ENCODE measurements at places on chromosomes 1 and 21.

DNA sequence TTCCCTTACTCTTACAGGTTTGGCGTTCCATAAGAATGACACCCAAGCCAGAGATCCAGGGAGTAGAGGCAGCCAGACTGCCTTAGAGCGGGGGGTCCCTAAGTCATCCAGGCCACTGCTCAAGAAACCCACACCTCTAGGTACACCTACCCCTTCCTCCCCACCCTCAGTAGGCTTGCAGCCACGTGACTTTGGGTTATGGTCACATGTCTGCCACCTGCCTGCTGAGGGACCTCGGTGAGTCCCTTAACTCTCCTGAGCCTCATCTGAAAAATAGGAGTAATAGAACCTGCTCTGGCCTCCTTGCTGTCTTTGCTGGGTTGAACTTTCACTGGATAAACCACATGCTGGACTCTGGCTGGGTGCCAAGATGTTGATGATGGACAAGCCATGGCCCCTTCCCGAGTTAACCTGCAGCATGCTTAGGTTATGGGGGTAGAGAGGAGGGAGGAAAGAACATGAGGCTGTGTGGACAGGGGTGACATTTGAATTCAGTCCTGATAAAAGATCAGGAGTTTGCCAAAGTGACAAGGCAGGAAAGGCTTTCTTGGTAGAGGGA, 4.5 kb downstream of the RPS6KA1 start:
- no peak for DNase-seq

- no peak for DNase-seq
Observed at GRCh38 chr1:119797162-119797561, 14.1 kb downstream of the REG4 start.

- DNase-seq: no peak
Observed at GRCh38 chr1:176501599-176501998, 38.6 kb downstream of the PAPPA2 start.

GRCh38 chr1:90821152-90821787, 104.2 kb upstream of the BARHL2 start:
- DNase-seq: no peak

DNA sequence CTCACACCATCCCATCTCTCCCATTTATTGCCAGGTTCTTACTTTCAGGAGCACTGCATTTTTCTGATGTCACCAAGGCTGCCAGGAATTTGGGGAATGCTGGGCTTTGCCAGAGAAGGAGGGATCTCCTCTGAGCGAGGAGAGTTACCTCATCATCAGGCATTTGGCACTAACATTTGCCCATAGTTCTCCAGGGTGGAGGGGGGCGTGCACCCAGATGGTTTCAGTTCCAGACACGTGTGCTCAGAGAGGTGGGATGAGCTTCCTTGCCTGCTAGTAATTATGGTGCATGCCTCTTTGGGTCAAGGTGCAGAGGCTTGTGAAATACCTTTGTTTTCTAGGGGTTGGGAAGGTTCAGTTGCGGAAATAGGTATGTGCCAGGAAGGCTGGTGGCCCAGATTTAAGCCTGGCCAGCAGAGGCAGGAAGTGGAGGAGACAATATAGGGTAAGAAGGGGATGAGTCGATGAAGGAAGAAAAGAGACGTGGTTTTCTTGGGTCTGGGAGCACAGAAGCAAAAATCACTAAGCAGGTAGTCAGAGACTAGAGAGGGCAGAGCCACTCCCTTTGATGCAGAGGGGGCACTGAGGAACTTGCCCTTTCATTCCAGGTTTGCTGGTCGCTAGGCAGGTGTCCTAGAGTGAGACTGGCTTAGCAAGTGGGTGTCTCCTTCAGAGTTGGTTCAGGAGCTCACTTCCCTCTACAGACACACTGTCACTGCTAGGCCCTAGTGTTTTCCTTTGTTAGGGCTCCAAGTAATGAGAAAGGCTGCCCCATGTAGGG, 7.2 kb downstream of the TUFT1 start:
- no peak for DNase-seq

GRCh38 chr1:20057886-20058420, 12.0 kb upstream of the PLA2G5 start:
- DNase-seq: no peak

- DNase-seq: no peak
Observed at GRCh38 chr1:209344156-209344555, 239.4 kb upstream of the CAMK1G start.

DNA sequence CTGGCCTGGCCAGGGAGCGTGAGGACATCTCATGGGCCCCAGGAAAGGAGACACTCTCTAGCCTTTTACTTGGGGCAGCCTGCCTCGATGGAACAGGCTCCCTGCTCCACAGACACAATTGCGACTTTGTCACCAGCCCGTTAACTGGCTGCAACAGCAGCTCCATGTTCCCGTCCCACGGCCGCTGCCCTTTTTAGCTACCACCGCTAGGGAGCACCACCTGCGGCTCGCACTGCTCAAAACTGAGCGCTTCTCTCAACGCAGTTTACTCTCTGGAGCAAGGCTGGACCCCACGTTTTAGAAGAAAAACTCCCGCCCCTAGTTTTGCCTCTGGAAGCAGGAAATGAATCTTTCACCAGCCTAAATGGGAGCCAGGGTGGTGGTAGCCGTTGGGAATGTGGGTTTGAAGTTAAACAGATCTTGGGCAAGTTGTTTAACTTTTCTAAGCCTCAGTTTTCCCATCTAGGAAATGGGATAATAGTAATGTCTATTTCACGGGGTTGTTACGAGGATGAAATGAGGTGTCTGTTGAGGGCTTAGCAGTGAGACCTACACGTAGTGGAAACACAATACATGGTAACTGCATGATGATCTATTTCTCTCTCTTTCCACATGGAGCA, 3.5 kb upstream of the LRRC38 start:
- peak; percentile 44 for DNase-seq

DNA sequence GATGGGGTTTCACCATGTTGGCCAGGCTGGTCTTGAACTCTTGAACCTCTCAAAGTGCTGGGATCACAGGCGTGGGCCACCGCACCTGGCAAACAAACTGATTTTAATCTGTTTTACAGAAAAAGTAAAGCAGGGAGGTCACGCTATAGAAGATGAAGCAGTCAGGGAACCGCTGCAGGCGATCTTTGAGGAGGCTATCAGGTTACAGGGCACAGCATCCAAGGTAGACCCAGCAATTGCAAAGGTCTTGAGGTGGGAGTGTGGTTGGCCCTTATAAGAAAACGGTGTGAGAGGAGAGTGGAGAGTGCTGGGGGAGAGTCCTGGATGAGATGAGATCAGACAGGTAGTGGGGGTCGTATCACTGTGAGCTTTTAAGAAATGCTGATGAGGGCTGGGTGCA, 2.6 kb upstream of the TMCO4 start:
- DNase-seq: no peak

DNA sequence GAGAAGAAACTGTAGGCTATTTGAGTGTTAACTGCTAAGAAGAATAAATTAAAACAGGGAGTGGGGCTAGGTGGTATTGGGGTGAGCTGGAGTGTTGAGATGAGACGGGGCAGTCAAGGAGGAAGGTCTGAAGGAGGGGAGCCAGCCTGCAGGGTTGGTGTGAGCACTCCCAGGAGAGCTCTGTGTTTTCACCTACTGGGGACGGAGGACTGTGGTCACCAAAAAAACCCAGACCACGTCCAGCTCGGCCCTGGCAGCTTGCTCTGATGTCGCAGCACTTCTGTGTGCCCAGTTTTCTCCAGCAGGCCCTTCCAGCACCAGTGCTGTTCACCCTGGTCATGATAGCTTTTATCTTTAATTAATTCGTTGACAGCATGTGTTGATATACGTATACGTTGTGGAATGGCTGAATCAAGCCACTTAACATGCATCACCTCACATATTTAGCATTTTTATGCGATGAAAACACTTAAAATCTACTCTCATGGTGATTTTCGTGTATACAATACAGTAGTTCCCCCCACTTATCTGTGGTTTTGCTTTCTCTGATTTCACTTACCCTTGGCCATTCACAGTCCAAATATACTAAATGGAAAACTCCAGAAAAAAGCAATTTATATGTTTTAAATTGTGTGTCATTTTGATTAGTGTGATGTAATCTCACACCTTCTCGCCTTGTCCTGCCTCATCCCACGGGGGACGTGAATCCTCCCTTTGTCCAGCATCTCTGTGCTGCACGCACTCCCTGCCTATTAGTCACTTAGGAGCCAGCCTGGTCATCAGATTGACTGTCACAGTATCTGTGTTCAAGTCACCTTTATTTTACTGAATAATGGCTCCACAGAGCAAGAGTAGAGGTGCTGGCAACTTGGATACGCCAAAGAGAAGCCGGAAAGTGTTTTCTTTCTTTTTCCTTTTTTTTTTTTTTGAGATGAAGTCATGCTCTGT, 12.3 kb downstream of the FAM3B start:
- DNase-seq: no peak

DNA sequence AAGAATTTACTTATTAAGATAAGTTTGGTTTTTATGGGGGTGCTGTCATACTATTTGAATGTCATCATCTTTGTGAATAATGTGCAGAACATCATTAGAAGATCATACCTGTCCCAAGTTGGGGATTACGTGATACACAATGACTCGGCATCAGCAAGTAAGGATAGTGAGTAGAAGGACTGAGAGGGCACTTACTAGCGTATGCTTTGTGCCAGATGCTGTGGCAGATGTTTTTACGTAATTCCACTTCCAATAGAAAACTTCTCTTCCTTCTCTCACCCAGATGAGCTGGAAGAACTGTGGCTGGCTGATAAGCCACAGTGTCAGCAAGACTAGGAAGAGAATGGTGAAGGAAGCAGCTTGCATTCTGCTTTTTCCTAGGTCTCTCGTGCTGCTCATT, 28.1 kb upstream of the TGFB2 start:
- DNase-seq: no peak

GRCh38 chr1:92411511-92411910, 75.2 kb downstream of the GFI1 start:
- DNase-seq: no peak

DNA sequence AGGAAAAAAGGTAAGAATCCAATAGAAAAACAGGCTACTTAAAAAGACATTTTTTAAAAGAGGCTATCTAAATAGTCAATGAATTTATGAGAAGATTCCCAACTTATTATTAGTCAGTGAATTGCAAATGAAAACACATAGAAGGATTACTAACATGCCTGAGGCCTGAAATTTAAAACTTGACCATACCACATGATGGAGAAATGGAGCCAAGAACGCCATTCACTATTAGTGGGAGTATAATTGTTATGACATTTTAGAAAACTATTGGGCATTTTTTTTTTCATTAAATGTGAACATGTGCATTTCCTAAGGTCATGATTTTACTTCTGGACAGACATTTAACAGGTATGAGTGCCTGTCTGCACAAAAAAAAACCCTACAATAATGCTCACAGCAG, 24.8 kb upstream of the OR2B11 start:
- DNase-seq: no peak

DNA sequence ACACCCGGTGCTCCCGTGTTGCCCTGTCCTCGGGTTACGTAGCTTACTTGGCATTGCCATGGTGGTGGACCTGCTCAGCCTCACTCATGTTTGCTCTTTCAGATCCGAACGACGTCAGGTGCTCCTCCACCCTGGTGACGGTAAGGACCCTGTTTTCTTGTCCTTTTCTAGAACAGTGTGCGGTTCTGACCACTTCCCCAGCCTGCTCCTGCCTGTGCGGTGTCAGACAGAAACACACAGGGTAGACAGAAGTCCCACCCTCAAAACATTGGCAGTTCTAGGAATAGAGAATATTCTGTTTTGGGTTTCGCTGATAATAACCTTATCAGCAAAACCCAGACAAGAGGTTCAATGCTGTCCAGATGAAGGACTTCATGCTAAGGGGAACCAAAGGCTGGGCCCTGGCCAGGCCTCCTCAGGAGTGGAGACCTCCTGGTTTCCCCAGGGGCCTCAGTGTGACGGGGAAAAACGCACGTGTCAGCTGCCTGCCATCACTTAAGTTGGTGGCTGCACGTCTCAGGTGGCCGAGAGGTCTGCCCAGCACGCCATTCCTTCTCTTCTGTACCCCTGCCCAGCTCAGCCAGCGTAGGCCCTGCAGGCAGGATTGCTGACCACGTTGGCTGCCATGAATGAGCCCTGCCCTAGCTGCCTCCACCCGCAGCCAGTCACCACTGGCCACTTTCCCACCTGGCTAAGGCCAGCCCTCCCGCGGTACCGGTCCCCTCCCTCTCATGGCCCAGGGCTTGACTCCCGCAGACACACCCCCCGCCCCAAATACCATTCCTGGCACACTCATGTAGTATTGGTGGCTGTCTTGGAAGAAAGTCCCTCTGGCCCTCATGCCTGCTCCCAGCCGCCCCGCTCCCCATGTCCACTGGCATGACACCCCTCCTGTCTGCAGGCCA, 33.6 kb downstream of the SLC37A1 start:
- DNase-seq: no peak

GRCh38 chr1:104765085-104765484, 1015.4 kb downstream of the AMY1C start:
- peak; percentile 13 for DNase-seq

- peak; percentile 25 for DNase-seq
Observed at GRCh38 chr1:40438391-40439015, 11.8 kb upstream of the ZFP69B start.

DNA sequence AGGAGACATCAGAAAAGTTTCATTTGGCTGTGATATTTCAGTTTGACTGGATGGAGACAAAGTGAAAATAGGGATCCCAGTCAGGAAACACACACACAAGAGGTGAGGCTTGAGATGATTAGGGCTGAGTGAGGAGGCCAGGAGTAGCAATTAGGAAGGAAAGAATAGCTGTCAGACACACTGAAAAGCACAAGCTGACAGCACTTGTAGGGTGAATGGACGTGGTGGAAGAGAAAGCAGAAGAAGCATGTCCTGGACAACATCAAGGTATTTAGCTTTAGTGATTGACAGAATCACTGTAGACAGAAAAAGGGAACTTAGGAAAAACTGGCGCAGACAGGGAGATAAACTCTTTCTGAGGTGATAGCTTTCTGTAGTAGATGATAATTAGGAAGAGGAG, 347.7 kb downstream of the TGFB2 start:
- DNase-seq: no peak

DNA sequence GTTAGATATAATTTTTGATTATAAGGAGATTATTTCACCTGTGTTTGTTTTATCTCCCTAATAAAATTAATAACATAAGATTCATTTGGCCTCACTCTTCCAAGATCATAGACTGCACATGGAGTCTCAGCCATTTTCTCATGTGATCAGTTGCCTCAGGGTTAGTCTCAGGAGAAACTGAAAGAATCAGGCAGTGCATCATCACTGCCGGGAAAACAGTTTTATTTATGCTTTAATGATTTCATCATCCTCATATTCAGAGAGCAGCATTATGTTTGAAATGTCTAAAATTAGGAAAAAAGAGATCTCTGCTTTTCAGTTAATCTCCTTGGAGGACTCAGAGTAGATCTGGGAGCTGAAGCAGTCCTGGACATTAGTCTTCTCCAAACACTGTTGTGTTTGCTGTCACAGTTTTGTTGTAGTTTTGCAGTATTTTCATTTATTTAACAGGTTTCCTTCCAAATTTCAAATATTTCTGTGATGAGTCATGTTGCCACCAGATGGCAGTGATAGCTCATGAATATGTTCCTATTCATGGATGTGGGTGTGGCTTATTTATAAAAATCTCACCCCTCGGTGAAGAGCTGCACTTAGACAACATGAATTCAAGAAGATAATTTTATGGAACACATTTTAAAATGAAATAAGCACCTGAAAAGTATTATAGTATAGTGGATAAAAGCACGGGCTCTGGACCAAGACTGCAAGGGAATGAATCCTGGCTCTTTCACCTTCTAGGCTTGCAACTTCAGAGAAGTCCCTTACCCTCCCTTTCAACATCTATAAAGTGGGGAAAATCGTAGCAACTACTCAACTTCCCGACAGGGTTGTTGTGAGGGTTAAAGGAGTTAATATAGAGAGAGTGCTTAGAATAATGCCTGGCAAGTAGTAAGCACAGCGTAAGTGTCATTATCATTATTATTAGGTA, 31.2 kb downstream of the CHD1L start:
- peak; percentile 52 for DNase-seq

GRCh38 chr1:151504252-151504651, 6.9 kb upstream of the CGN start:
- no peak for DNase-seq

Data from GM20000 (cell line).